Trophoblast cell (in vitro differentiated cells and primary cell): ENCODE measurements at places on chromosomes 13 and 19.

GRCh38 chr13:32316028-32316339 lies 676 bp downstream of the BRCA2 start:
- DNase-seq, result no peak

DNA sequence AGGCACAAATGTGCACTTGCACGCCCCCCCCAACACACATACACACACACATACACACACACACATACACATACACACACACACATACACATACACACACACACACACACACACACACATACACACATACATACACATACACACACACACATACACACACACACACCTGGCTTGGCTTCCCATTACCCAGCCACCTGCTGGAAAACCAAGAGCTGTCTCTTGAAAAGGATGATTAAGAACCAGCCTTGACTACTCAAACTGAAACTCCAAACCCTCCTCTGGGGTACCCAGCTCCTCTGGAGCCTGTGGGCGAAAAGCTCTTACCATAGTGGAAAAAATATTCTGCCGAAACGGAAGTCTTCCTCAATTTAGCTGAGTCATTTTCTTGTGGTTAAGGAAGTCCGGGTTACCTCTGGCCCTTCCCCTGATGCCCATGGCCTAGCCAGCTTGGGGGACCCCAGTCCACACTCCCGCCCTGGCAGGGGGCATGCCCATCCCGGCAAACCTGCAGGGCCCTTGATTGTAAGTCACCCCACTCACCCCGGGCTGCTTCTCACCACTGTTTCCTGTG lies 21.9 kb downstream of the CEBPA start:
- no peak for DNase-seq

DNA sequence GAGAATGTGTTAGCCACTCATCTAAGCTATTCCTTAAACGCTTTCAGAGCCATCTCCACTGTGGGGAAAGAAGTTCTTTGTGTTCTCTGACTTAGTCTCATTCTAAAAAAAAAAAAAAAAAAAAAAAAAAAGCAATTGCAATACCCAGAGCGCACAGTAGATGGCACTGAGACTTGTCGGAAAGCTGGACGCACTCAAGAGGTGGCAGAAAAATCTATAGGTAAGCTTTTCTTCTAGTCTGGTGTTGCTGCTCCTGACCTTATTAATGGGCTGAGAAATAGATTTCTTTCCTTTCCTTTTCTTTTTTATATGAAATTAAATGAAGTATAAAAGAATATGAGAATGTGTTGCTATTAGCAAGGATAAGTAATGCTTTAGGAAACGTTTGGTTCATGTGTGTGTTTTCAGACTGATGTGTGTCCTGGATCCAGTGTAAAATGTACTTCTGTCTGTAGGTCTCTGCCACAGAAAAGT lies 4.7 kb upstream of the GJB2 start:
- no peak for DNase-seq

DNA sequence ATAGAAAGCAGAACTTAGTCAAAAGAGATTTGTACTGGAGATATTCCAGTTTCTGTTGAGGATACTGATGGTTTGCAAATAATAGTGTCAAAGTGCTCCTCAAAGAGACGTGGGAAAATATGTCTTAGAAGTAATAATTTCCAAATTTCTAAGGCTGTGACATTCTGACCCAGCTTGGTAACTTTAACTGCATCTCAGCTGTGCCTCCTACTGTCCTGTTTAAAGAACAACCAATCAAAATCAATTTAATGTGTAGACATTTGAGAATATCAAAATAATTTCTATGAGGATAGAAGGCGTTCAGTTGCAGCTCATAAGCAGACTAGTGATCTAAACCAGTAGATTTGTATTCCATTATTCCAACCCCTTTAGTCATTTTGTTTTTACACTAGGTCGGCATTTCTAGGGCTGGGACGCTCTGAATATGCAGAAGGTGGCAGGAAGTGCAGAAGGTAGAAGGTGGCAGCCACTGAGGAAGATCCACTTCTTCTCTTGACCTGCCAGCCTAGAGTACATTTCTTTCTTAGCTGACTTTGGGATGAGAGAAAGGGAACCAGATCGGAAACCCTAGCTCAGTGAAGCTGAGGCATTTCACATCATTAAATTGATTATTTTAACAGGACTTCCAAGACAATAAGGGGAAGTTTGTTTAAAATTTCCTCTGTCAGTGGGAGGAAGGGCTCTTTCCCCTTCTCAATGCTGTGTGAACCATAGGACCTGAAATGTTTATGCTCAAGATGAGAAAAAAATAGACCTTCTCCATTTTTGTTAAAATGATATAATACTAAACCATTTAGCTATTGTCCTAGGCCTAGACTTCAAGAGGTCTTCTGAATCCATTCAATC lies 67.5 kb downstream of the COL4A1 start:
- DNase-seq, result no peak

- no peak for DNase-seq
Observed at GRCh38 chr13:67769987-67770341, 539.8 kb upstream of the PCDH9 start.

- peak; percentile 73 for DNase-seq
Observed at GRCh38 chr19:53549340-53549739, 11.4 kb downstream of the ZNF331 start.

GRCh38 chr19:34676697-34677385 lies at the start of gene SCGB2B2:
TSS of gene SCGB2B2 (minus strand) at chr19:34677159. CDS start at chr19:34594563, 82,596 bp downstream.
- DNase-seq, result no peak

DNA sequence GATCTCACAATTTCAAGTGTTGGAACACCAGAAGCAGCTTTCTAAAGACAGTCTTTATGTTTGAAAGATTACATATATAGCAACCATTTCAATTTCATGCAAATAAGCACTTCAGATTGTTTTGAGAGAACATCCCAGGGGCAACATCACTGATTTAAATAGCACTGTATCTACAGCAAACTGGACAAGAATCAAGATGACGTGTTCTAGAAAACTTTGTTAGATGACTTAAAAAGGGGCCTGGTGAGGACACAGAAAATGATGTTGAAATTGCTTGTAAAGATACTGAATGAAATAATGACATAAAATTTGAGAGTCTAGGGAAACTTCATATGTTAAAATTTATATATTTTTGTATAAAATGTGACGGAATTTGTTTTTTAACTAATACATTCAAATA lies 277.1 kb downstream of the KLF12 start:
- no peak for DNase-seq

GRCh38 chr13:68050761-68051160 lies 820.6 kb upstream of the PCDH9 start:
- no peak for DNase-seq

GRCh38 chr13:97258801-97259200 lies 36.7 kb downstream of the MBNL2 start:
- DNase-seq, result no peak

GRCh38 chr13:110014719-110015118 lies 228.3 kb upstream of the IRS2 start:
- DNase-seq, result no peak

DNA sequence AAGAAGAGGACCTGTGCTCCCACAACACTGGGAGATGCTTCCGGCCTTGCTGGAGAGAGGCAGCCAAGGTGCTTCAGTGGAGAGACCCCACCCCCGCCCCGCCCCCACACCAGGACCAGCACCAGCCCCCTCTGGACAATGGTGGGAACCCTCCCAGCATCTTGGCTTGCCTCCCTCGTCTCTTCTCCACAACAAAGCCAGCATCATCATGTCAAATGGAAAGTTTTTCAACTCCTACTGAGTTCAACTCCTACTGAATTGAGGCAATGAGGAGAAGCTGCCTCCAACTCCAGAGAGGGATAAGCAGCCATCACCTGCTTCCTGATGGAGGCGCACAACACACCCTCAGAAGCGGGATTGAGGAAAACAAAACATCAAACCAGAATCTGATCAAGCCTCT lies 12.8 kb downstream of the DEDD2 start:
- no peak for DNase-seq

DNA sequence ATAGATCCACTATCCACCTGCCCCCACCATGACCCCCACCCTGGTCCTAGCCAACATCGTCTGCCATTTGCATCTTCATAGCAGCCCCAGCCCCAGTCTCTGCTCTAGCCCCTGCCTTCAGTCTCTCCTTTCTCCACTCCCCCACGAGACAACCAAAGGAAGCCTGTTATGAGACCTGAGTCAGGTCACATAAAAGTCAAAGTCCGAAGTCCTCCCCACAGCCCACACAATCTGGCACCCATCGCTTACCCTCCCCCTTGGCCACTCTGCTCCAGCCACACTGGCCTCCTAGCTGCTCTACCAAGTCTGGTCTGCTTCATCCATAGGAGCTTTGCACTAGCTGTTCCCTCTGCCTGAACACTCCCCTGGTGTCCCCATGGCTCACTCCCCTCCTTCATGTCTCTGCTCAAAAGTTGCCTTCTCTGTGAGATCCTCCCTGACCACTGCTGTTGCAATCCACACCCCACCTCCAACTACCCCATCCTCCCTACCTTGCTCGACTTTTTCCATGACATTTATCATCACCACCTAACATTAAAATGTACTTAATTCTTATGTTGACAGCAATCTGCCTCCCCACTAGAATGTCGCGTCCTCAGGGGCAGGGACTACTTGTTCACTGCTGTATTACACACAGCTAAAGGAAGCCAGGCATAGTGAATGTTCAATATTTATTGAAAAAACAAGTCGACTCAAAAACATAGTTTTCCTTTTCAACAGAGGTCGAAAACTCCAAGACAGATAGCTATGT lies 1.2 kb upstream of the PLEKHG2 start:
- DNase-seq, result no peak

GRCh38 chr19:5973867-5974635 lies 3.9 kb downstream of the RANBP3 start:
- no peak for DNase-seq

DNA sequence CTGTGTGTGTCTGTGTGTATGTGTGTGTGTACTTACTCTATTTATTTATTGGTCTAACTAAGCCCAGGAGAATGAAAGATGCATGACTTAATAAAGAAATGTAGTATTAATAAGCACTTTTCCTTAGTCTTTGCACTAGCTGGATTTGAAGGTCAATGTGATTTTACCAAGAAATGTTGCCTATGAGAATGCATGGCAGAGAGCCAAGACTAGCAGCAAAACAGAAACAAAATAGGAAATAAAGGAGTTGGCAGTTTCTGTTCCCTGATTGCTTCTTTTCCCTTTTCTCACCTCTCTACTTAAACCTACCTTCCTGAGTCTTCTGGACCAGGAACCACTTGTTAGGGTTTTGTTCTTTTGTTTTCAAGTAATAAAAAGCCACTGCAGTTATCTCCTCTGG lies 286.1 kb downstream of the KCTD12 start:
- no peak for DNase-seq

GRCh38 chr19:52662631-52663030 lies 24.5 kb upstream of the ZNF83 start:
- peak; percentile 85 for DNase-seq

DNA sequence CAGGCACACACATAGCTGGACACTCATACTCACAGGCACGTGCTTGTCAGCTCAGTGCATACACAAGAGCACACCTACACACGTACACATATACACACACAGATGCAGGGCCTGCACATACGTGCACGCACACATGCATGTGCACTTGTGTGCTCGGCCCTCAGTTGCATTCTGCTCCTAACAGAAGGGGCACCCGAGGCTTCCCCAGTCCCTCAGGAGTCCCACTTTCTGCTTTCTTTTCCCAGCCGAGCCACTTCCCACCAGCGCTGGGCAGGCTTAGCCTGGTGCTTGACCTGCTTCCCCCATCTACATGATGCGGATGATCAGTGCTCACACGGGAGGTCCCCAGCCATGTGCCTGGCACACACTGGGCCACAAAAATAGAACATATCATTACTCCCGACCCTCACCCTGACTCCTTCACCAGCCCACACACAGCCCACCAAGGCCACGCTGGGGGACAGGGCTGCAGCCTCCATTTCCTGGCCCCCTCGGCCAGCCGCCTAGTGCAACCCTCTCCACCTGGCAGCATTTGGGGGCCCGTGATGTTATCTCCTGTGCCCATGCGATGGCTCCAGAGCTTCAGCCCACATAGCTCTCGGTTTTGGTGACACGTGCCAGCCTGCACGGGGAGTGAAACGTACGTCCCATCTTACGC lies 125.2 kb upstream of the SPACA7 start:
- DNase-seq, result no peak

- DNase-seq, result peak; percentile 97
Observed at GRCh38 chr19:11848594-11849469, at the start of gene ZNF439. TSS of gene ZNF439 (plus strand) at chr19:11848726. CDS start at chr19:11848868, 142 bp downstream.

GRCh38 chr19:48355365-48355954 lies 8.3 kb downstream of the TMEM143 start:
- no peak for DNase-seq

DNA sequence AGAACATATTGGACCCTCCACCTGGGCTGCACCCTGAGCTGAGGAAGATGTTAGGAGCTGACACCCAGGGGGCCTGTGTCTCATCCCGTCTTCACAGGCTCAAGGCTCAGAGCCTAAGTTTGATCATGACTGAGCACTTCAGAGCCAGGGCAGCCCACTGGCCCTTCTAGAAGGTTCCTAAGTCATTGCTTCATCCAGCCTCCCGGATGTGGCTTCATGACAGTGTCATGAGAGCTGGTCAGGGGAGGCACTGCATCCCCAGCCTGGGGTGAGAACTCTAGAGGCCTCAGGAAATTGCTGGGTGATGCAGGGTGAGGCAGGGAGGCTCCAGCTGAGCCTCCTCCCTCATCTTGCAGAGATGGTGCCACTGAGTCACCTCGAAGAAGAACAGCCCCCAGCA lies 24.9 kb upstream of the PIK3R2 start:
- no peak for DNase-seq

DNA sequence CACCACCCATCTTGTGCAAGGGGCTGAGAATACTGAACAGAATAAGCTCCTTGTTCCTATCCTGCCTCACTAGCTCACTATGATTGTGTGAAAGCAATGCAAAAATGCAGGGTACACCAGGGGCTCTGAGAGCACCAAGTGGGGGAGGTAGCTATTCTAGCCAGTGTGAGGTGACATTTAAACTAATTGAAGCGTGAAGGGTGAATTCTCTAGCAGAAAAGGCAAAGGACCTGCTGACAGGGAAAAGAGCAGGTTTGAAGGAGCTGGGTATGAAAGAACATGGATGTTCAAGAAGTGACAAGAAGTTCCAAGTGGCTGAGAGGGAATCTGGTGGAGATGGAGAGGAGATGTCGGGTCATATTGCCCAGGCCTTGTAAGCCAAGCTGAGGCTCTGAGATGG lies 64.2 kb downstream of the SIAH3 start:
- no peak for DNase-seq

GRCh38 chr19:47752440-47753211 lies 7.3 kb downstream of the NOP53 start:
- DNase-seq, result no peak
